Mammary epithelial cell (primary cell): ENCODE measurements at places on chromosomes 6 and 20. TPM values are rescaled to one million over a fixed set of nuclear protein-coding genes. Genes with fewer than 3 reads are reported as not detected.
A peak's percentile ranks its signal among the peaks of the same experiment; 100 is the strongest.

The LKAAEAR1 gene
- total RNA-seq, result 0.33 TPM

The RIMS4 gene
- total RNA-seq, result 0.08 and 0.12 TPM in 2 replicates

The GHRH gene
- not detected for total RNA-seq

The ADGRF5 gene
- total RNA-seq, result 1.5 TPM

The SNX21 gene
- total RNA-seq, result 11.1 and 14.1 TPM in 2 replicates

The PAK5 gene
- total RNA-seq, result 1.3 TPM

DNA sequence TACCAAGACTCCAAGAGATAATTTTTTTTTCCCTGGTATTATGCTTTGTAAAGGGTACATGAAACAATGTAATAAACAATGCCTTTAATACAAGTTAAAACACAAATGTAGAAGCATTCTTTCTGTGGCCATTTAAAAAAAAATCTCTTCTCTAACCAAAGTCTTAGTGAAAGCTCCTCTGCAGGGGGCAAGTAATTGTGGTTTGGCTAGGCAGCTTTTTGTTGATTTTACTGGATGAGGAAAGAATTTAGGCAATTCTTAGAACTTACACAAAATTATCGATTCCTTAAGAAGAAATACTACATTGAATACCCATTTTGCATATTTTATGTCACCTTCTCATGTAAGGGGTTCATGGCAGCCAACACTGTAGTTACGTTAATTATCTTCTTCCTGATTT, 12.4 kb downstream of the TFB1M start:
- DNase-seq, result no peak

GRCh38 chr6:72742001-72742673, 120.3 kb downstream of the KCNQ5 start:
- DNase-seq, result no peak

DNA sequence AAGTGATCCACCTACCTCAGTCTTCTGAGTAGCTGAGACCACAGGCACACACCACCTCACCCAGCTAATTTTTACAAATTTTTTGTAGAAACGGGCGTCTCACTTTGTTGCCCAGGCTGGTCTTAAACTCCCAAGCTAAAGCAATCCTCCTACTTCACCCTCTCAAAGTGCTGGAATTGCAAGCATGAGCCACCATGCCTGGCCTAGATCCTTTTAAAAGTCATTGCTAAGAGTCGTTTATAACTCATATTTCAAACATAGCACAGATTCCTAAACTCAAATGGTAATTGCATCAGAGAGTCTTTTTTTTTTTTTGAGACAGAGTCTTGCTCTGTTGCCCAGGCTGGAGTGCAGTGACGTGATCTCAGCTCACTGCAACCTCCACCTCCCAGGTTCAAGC, 7.7 kb upstream of the SAMHD1 start:
- no peak for DNase-seq

DNA sequence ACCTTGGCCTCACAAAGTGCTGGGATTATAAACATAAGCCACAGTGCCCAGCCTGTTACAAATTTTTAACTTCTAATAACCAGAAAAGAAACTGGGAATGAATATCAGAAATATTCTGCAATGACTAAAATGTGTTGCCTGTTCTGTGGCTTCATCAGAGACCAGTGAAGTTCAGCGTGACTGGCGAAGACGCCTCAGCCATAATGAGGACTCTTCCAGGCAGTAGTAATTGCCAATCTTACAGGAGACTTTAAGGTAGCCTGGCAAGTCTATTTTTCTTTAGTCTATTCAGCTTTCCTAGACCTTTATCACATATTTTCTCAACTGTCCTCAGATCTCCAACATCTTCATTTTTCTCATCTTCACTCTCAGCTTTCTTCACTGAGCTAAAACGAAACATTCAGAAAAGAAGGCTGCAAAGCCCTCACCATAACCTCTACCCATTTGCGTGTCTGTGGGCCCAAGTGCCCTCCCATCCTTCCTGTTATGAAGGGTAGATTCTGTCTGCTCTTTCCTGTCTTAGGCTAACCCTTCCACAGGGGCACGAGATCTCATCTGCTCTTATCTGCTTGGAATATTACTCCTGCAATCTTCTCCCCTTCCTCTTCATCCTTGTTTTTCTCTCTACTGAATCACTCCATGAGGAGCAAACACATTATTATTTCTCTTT, 42.0 kb upstream of the OLIG3 start:
- DNase-seq, result no peak

GRCh38 chr20:45247865-45248264, 6.5 kb downstream of the SLPI start:
- no peak for DNase-seq

- DNase-seq, result no peak
Observed at GRCh38 chr6:38234934-38235682, 404.6 kb downstream of the BTBD9 start.

DNA sequence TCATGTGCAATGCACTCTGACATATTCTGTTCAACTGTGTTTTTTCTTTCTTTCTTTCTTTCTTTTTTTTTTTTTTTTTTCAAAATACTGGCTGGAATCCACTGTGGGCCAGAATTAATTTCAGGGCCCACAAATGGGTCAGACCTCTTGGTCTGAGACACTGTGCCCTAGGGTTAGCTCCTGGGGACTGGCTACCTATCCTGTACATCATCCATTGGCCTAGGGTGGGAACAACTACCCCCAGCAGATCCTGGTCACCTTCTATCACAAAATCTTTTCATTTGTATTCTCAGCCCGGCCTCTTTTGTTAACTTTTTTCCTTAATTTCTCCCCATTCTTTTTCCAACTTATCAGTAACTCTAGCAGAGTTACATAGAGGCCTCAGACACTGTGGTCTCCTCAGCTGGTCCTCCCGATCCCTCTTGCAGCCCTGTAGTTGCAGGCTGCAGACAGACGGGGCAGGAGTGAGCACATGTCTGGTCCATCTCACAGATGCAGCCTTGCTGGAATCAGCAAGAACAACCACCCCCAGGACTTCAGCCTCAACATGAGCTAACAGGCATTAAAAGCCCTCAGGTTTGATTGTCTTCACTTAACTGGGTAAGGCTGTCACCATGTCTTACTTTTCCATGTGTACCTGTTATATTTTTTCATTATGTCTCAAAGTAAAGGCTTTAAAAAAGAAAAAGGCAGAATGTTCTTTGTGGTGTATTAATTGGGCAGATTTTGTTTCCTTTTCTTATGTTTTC, 41.3 kb downstream of the TXLNB start:
- DNase-seq, result peak; percentile 37

DNA sequence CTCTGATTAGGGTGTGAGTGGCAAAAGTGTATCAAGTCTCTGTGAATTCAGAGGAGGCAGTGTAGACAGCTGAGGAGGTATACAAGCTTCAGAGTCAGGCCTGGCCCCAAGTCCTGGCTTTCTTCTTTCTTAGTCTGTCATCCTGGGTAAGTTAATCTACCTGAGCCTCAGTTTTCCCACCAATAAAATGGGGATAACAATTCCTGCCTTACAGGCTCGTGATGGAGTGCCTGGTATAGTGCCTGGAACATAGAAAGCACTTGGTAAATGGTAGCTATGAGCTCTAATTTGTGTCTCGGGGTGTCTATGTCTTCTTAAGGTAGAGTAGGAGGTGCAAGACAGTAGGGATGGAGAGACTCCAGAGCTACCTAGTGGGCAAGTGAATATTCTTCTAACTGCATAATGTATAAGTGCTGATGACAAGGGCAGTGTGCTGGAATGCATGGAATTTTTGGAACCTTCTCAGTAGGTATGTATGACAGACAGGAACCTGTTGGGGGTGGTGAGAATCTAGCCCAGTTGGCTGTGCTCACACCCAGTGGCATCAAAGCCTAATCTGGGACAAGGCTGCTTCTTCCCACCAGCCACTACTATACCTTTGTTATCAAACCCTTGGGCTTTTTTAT, 4.0 kb upstream of the SCUBE3 start:
- DNase-seq, result no peak

DNA sequence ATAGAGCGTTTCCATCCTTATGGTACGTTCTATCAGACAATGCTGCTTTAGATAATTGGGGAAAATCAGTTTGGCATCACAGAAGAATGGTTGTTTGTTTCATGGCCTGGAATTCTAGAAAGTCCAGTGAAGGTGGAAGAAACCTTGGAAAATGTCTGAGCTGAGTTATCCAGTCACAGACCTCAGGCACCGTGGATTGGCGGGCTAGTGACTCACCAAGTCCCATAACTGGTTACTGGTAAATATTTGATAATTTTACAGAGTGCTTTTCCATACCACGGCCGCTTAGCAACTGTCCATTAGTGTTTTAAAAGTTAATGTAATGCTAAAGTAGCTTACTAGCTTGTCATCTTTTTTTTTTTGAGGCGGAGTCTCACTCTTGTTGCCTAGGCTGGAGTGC, 99.4 kb downstream of the SLC35B3 start:
- DNase-seq, result no peak

DNA sequence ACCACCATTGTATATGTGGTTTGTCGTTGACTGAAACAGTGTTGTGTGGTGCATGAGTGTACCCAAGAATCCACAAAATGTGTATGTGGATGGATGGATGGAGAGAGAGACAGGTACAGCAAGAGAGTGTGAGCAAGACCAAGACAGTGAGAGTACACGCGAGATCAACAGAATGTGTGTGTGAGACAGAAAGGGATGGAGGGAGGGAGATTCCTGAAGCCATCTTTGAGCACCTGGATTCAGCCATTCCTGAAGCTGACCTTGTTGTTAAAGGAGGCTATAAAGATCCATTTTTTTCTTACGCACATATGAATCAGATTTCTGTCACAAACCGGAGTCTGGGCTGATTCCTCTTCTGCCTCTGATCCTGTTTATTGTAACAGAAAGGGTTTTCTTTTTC, 64.1 kb downstream of the TFAP2C start:
- DNase-seq, result no peak

GRCh38 chr6:145063091-145063490, 672.2 kb downstream of the EPM2A start:
- DNase-seq, result no peak
